ENCODE measurements at places on chromosomes 16 and 17.
A peak's percentile ranks its signal among the peaks of the same experiment; 100 is the strongest.

DNA sequence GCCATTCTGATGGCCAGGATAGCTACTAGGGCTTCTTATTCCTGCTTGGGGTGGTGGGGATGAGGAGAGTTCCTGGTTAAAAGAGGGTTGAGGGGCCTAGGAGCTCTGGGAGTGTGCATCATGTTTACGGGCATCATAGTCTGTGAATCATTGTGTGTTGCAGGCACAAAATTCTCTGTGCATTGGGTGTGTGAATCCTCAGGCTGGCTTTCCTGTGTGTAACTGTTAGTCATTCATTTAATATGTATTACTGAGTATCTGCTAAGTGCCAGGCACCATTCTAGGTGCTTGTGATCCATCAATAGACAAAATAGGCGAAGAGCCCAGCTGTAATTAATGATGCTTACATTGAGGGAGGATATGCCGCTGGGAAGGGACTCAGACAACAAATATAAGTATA, 5.8 kb downstream of the PPY start:
- no peak for DNase-seq

DNA sequence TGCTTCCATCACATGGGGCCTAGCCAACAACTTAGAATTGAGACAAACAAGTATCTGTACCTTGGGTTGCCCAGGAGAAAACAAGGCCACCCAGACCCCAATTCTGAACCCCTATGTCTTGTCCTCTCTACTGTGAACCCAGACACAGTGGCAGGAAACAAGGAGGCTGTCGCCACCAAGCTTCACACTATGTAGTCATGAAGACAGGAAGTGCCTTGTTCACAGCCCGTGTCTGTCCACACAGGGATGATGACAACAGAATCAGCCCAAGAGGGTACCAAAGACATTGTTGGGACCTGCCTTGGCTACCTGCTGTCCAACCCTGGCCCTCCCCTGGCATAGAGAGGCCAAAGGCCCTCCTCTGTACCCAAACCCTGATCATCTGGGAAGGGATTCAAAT, 84.8 kb downstream of the CDYL2 start:
- DNase-seq: no peak

- DNase-seq: no peak
These were observed 140.3 kb upstream of the ERCC4 start for GRCh38 chr16:13779676-13780075.

DNA sequence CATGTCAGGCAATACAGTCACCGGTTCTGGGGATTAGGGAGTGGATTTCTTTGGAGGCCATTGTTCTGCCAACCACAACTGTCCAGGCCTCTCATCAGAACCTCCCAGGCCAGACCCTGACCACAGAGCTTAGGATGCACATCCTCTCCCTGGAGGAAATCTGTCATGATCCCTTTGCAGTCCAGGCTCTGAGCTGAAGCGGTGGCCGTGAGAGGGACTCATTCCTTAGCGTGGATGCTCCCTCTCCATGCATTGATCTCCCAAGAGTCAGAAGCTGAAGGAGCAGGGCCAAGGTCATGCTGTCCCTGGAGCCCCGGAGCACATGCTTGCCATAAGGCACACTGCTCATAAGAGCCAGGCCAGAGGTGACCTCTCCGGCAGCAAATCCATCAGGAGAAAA, 181.4 kb downstream of the COPRS start:
- DNase-seq: no peak

GRCh38 chr17:78291944-78292910, 60.8 kb downstream of the TMEM235 start:
- DNase-seq: no peak

DNA sequence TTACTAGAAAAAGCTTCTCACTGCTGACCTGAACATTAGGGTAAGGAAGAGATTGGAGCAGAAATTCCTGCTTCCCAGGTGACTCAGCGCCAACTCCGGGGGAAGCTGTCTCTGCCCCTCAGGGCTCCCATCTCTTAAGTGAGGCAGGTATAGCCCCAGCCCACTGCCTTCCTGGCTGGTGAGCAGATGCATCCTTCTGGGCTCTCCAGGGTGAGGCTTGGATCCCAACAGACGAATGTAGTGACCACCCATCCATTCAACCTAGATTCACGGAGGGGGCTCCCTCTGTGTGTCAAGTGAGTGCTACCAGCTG, 3.2 kb downstream of the ATP2C2 start:
- no peak for DNase-seq

DNA sequence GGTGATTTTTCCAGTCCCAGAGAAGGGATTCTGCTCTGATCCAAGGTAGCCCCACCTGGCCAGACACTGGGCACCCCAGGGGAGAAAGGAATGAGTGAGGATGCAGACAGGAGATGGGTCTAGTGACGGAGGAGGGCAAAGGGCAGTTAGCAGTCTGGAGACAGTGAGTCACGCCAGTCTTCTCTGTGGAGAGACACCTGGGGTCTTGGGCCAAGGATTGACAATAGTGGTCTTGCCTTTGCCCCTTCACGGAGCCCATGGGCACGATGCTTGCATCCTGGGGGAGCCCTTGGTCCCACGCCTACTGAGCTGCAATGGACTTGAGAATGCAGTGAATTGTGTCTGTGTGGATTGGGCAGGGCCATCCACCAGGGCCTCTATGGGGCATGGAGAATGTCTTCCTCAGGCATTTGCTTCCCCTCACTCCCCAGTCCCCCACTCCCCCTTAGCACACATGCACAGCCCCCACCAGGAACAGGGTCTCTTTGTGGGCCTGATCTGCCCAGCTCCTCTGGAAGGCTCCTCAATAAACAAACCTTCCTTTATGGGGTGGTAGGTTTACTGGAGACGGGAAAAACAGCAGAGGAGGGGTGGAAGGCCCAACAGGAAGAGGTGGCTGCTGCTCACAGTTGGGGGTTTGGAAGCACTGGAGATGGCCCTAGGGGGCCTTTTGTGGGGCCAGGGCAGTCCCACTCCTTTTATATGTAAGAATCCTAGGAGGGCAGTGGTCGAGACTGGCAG, 1.4 kb downstream of the CHAD start:
- no peak for DNase-seq

DNA sequence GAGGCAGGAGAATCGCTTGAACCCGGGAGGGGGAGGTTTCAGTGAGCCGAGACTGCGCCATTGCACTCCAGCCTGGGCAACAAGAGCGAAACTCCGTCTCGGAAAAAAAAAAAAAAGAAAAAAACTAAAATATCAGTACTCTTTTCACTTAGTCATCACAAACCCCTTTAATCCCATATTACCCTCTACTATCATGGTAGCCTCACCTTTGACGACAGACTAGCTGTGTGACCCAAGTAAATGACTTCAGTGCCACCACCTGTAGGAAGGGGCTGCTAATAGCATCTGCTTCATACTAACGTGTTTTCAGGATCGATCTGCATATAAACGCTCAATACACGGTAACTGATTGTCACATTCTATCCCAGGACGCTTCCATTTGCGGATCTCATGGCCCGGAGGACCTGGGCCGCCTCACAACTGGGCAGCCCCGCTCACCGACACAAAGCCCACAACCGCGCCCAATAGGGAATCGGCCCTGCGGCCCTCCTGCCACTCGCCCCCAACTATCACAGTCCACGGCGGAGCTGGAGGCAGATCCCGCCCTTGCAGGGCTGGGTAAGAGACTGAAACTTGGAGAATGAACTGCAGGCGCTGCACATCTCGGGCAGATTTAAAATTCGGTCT, 1.1 kb upstream of the ZNF263 start:
- peak; percentile 79 for DNase-seq

DNA sequence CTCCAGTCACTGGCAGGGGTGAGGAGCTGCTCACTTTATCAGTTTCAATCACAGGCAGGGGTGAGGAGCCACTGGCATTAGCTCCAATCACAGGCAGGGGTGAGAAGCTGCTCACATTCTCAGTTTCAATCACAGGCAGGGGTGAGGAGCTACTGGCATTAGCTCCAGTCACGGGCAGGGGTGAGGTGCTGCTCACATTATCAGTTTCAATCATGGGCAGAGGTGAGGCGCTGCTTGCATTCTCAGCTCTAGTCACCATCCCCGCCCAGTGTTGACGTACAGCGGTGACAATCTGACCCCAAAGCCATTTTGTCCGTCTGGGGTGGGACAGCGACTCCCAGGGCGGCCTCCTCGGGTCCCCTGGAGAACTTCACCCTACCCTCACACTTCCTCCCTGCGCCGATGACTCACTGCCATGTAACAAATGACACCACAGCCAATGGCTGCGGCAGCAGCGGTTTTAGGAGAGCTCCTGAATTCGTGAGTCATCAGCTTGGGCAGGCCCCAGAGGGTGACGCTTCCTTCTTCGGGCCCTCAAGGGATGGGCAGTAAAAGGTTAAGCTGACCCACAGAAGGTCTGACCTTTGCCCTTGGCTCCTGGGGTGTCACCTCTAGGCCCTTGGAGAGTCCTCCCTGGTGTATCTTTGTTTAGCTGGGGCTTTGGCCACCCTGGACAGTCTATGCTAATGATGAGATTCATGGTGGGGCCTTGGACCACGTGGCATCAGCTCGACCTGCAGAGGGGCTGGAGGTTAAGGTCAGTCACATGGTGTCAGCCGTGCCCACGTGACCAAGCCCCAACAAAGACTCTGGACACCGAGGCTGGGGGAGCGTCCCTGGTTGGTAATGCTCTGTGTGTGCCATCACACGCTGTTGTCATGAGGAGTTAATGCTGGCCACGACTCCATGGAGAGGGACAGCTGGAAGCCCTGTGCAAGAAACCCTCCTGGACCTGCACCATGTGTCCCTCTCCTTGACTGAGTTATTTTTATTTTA, 171.7 kb downstream of the C16orf95 start:
- DNase-seq: no peak

DNA sequence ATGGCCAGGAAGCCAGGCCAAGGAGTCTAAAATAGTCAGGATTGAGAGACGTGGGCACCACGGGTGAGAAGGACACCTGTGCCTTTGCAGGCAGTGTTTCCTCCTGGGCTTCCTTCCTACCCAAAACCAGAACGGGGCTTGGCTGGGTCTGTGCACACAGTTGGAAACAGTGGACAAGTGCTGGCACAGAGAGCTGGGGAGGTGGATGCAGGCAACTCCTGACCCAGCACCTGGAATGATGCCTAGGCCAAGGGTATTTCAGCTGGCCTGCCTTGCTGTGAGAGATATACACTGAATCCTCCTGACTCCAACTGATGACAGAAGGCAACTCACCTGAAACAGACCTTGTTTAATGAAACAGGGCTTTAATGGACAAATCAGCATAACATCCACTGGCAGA, 186.2 kb downstream of the SLC39A11 start:
- no peak for DNase-seq

GRCh38 chr17:45828582-45829133, 16.0 kb upstream of the SPPL2C start:
- DNase-seq: no peak

DNA sequence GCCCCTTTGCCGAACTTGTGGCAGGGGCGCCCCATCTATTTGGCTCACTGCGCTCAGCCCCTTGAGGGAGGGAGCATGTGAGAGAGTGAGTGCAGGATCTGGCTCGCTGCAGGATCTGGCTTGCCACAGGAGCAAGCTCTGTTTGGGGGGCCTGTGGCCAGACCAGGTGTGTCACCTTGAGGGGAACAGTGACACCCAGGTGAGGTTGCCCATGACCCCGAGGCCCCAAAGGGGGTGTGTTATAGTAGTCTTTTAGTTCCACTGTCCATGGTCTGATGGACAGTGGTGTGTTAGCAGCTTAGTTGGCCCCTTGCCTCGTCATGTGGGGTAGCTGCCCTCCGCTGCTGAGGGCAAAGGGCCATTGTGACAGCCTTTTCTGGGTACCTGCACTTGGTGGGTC, 41.6 kb downstream of the CCDC42 start:
- DNase-seq: no peak

DNA sequence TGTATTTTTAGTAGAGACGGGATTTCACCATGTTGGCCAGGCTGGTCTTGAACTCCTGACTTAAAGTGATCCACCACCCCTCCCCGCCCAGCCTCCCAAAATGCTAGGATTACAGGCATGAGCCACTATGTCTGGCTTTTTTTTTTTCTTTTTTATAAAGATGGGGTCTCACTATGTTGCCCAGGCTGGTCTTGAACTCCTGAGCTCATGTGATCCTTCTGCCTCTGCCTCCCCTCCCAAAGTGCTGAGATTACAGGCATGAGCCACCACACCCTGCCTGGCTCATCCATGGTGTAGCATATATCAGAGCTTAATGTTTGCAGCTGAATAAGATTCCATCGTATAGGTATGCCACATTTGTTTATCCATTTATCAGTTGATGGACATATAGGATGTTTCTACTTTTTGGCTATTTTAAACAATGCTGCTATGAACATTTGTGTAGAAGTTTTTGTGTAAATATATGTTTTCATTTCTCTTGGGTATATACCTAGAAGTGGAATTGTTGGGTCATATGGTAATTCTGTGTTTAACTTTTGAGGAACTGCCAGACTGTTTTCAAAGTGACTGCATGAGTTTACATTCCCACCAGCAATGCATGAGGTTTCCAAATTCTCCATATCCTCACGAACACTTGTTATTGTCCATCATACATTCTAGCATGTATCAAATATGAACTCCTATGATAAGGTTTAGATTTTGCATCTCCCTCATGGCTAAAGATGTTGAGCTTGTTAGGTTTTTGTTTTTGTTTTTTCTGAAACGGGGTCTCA, 55.7 kb upstream of the HAS3 start:
- DNase-seq: no peak

GRCh38 chr16:79988089-79988488, 387.6 kb upstream of the MAF start:
- no peak for DNase-seq

DNA sequence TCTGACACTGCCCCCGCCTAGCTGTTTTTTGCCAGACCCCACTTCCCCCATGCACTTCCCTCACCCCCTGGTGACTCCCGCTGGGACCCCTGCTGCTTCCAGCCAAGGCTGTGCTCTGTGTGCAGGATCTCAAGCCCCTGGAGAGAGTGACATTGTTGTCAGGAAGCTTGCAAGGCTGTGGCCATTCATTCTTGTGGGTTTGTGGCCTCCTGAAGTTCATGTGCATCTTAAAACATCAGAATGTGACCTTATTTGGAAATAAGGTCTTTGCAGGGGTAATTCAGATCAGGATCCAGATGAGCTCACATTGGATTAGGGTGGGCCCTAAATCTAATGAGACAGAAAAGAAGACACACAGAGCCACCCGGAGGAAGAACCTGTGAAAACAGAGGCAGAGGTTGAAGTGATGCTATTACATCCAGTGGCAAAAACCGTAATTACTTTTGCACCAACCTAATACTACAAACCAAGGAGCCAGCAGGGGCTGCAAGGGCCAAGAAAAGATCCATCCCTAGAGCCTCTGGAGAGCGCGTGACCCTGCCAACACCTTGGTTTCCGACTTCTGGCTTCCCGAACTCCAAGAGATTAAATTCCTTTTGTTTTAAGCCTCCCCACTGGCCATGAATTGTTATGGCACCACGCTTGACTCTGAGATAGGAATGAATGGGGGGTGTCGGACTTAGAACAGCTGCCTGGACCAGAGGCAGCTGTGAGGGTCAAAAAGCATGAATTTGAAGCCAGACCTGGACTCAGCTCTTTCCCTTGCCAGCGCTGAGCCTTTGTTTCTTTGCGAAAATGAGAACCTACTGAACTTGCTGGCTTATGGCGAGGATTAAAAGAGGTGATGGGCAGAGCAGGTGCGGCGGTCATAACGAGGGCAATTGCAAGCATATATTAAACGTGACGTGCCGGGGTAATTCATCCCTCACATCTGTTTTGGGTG, 75.5 kb downstream of the BMERB1 start:
- no peak for DNase-seq

GRCh38 chr16:11996433-11997330, 20.1 kb downstream of the SNX29 start:
- no peak for DNase-seq
